ENCODE measurements at places on chromosomes 4 and X.

- DNase-seq = no peak
These were observed 5.3 kb upstream of the MAMLD1 start for GRCh38 chrX:150357790-150358189.

GRCh38 chrX:10952619-10953018 is 158.5 kb upstream of the HCCS start:
- no peak for DNase-seq

GRCh38 chr4:68319040-68319439 is 30.9 kb downstream of the YTHDC1 start:
- no peak for DNase-seq

DNA sequence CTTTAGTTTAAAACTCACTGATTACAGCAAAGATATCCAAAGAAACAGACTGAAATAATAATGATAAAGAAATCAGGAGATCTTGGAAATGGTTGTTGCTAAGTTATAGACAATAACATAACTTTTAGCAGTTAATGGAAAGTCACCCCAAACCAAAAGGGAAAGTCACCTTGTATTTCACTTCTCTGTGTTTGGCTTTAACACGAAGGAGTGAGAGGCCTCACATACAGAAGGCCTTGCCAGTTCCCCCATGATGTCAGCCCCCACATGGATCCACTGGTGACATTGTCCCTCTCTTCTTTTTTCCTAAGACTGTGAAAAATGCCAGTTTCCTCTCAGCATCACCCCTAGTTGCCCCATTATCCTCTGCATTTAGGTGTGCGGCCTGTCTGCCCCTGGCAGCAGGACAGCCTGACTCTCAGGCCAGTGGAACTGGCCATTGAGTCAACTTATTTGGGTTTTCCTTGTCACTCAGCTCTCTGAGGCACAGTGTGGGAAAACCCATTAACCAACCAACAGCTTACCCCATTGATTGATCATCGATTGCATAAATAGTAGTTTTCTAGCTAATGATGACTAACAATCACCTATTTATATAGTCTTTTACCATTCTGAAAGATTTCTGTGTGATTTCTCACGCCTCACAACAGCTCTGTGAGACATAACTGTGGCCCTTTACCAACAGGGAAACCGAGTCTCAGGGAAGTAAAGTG is 308.1 kb downstream of the PTTG2 start:
- no peak for DNase-seq

- DNase-seq = no peak
These were observed 44.9 kb upstream of the NAP1L5 start for GRCh38 chr4:88742561-88742960.

DNA sequence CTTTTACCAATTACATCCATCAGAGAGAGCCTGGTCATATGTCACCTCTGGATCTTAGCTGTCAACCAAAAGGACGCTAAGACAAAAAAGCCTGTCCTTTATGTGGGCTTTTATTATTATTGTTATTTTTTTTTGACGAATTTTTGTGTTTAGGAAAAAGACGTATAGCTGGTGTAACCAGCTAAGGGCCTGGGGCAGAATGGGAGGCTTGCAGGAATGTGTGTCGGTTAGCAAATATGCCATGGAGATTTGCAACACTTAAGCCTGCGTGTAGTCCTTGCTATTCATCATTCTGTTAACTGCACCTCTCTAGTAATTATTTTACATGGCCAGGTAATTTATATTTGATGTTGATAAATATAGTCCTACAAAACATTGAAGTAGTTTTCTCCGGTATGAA is 93.5 kb downstream of the TACR3 start:
- no peak for DNase-seq

DNA sequence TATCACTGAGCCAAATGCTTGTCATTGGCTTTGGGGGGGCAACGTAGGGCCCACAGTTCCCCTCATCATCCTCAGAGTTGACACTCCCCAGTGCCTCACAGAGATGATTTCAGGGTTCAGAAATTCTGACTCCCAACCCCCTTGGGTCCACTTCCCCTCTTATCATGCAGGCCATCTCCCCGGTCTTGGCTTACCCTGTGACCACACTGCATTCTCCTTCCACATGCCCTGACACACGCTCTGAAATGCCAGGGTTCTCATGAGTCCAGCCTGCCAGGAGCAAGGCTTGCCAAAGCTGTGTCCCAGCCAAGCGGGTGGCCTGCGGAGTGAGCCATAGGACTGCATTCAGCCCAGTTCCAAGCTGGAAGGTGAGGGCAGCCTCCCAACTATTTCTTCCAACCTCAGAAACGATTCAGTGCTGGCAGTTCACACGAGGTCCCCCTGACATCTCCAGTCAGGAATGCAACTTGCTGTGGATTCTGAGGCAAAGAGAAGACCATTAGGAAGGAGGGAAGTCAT is 101.2 kb downstream of the SMIM20 start:
- no peak for DNase-seq

DNA sequence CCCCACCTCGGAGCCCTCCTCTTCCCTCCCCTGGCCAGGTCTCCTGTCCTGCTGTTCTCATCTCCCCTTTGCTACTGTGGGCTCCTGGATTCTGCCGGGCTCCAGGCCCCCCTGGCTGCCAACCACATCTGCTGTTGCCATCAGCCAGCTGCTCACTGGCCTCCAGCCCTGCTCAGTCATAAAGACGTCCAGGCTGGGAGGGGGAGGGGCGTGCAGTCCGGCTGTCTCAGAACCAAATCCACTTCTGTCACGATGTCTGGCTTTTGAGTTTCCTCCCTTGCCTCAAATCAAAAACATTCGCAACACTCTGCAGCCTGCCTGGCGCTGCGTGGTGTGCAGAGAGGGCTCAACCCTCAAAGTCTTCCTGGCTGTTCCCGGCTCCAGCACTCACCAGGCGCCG is 7.1 kb downstream of the RASL11B start:
- DNase-seq = no peak
